ENCODE measurements at places on chromosomes 4 and X.

GRCh38 chr4:113355550-113356371 lies 306.3 kb downstream of the ANK2 start:
- DNase-seq, result no peak

GRCh38 chr4:147498031-147498660 lies 17.2 kb downstream of the EDNRA start:
- no peak for DNase-seq

- no peak for DNase-seq
Measured at GRCh38 chrX:40374486-40374885, 206.3 kb upstream of the ATP6AP2 start.

DNA sequence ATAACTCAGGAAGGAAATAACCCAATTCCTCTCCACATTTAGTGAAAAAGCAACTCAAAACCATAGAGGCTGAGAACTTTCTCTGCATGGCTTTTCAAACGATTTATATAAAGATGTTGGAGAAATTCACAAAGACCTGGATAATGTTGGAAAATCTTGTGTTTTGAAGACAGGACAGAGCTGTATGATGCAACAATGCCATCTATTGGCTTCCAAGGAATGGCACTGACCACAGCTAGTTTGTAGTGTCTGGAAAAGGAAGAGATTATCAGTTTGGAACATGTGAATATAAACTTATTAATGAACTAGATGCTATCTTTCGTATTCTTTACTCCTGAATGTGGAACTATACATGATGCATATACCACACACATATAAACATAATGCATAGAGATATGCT lies 503.6 kb downstream of the IL1RAPL1 start:
- DNase-seq, result no peak

DNA sequence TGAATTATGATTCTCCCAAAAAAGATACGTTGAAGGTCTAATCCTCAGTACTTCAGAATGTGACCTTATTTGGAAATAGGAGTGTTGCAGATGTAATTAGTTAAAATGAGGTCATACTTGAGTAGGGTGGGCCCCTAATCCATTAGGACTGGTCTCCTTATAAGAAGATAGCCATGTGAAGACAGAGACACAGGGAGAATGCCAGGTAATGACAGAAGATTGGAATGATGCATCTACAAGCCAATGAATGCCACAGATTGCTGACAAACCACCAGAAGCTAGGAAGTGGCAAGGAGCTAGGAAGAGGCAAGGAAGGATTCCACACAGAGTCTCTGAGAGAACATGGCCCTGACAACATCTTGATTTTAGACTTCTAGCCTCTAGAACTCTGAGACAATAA lies 7.4 kb upstream of the RPS6KA3 start:
- DNase-seq, result no peak

- DNase-seq, result no peak
Measured at GRCh38 chr4:155371432-155372043, 5.2 kb downstream of the MAP9 start.

GRCh38 chr4:168362025-168362401 lies 43.5 kb upstream of the DDX60 start:
- DNase-seq, result no peak

DNA sequence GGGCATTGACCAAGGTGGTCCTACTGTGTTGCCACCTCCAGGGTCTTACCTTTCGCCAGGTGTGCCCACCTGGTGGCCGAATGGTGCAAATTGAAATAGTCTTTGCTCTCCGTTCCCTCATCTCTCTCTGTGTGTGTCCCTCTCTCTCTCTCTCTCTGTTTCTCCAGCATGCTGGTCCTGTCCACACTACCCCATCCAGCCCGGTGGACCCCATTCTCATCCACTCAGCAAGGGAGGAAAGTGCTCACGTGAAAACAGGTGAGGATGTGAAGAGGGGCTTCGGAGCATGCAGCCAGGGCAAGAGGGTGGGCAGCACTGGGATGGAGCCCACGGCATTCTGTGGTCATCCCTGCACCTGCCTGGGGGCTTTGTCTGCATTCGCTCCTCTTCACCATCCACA lies 150.1 kb downstream of the CRLF2 start:
- DNase-seq, result no peak

DNA sequence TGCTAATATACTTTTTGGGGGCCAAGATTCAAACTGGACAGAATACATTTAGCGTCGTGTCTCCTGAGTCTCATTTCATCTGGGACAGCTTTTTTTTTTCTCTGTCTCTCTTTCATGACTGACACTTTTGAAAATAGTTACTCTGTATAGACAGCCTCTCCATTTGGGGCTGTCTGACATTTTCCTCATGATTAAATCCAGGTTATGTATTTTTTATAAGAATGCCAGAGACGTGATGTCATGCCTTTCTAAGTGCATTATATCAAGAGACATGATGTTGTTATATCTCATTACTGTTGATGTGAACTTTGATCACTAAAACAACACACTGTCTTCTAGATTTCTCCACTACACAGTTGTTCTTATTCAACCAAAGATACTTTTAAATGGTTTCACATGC lies 199.0 kb downstream of the BANK1 start:
- DNase-seq, result no peak

GRCh38 chrX:137695417-137695816 lies 129.5 kb downstream of the ZIC3 start:
- no peak for DNase-seq

- DNase-seq, result no peak
Measured at GRCh38 chr4:85658766-85659439, 184.0 kb downstream of the ARHGAP24 start.

- no peak for DNase-seq
Measured at GRCh38 chr4:2409381-2409783, 9.1 kb downstream of the ZFYVE28 start.

Data from cortex of kidney (tissue), 1 donor.